NCI-H1105 treated with DMSO at 0.1 percent for 48 hours (cell line): ENCODE measurements at places on chromosomes 4 and X.

- DNase-seq: no peak
These were observed 951 bp downstream of the SH3BP2 start for GRCh38 chr4:2793586-2794485.

DNA sequence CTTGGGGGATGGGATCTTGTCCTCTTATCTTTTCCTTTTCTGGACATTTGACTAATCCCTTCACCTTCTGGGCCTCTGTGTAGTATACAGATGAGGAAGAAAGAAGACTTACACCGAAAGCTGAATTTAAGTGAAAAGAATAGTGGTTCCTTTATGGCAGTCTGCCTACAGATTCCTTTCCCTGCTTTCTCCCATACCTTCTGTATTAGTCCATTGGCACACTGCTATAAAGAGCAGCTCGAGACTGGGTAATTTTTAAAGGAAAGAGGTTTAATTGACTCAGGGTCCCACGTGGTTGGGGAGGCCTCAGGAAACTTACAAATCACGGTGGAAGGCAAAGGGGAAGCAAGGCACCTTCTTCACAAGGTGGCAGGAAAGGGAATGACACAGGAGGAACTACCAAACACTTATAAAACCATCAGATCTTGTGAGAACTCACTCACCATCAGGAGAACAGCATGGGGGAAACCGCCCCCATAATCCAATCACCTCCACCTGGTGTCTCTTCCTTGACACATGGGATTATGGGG is 34.0 kb upstream of the CD38 start:
- DNase-seq: no peak

GRCh38 chrX:153564047-153564606 is 34.8 kb downstream of the CCNQ start:
- DNase-seq: no peak

DNA sequence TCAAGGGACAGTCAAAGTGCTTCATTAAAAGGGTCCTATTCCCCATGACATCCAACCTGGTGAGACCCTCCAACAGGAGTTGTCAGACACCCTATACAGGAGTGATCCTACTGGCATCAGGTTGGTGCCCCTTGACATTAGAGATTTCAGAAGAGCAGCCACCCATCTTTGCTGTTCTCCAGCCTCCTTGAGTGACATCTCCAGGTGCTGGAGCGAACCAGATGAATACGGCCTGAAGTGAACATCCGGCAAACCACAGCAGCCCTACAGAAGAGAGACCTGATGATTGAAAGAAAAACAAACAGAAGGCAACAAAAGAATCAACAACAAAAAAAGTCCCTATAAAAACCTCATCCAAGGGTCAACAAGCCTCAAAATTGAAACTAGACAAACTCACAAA is 146.1 kb upstream of the PBDC1 start:
- no peak for DNase-seq
